HAP-1 (cell line): ENCODE measurements at places on chromosomes 16 and 17.

GRCh38 chr17:65389949-65390348, 171.5 kb downstream of the AXIN2 start:
- no peak for DNase-seq

- DNase-seq = no peak
Measured at GRCh38 chr16:24755201-24755874, 25.9 kb downstream of the TNRC6A start.

GRCh38 chr17:17304521-17304985, 1.4 kb downstream of the NT5M start:
- no peak for DNase-seq

DNA sequence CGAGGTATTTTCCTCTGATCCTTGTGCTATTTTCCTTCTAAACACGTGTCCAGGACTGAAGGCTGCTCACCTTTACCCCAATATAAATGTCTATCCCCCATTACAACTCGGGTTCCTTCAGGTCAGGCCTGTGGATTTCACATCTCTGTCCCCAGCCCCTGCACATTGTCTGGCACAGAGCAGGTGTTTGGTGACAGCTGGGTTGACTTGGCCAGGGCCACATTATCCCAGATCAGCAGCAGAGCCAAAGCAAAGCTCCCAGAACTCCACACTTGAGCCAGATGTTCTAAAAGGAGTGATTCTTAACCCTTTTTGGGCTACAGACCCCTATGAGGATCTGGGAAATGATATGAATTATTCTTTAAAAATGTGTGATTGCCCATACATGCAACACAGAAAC, 18.0 kb upstream of the SPATA32 start:
- DNase-seq = no peak

DNA sequence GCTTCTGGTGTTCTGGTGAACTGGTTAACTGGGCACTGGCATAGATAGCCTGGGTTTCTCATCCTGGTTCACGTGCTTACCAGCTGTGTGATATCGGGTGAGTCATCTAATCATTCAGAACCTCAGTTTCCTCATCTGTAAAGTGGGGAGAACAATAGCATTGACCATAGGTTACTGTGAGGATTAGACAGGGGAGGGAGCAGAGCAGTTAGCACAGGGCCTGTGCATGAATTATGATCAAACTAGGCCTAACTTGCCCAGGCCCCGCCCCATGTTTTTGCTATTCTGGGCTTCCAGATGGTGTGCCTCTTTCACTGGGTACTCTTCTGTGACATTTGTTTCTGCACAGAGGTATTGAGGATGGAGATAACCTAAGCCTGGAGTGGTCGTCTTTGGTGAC, 4.6 kb upstream of the KLHL36 start:
- no peak for DNase-seq

DNA sequence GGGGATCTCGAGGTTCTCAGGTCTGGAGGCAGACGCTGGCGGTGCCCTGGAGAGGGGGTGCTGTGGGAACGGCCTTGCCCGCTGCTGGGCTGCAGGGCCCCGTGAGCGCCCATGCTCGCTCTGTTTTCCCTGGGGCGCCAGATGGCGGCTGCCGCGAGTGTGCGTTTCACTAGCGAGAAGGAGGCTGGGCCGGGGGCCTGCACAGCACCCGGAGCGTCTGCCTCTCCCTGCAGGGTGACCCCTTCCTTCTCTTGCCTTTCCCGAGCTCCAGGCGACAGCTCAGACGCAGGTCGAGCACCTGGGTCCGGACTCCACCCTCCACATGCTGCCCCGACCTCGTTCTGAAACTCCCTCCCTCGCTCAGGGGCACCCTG, 2.7 kb downstream of the TELO2 start:
- no peak for DNase-seq

DNA sequence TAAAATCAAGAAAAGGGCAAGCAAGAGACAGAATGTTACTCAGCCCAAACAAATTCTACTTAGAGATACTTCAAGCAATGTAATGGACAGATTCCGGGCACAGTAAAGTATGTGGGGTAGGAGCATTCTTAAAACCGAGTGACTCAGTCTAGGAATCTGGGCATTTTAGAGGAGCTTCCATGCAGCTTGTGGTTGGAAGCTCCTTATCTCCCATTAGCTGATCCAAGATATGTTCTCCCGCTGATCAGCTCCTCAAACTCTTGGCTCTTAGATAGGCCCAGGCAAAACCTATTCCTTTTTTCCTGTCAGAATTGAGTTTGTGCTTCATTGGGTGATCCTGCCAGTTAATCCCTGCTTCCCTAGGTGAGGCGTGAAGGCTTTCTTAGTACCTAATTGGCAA, 303.3 kb downstream of the CEP112 start:
- no peak for DNase-seq

- DNase-seq = no peak
Measured at GRCh38 chr17:40074871-40075200, 12.1 kb downstream of the THRA start.
